MCF 10A (cell line): ENCODE measurements at places on chromosomes 6 and 20. TPM values are rescaled to one million over a fixed set of nuclear protein-coding genes. Genes with fewer than 3 reads are reported as not detected.

Gene TPX2
- total RNA-seq: 45.3 and 79.6 TPM in 2 replicates

Gene ECT2L
- total RNA-seq: not detected in 2 replicates

Gene RPN2
- total RNA-seq: 226 and 259 TPM in 2 replicates

Gene SLC17A9
- 0.07 TPM in 1 of 2 replicates, not detected in the other for total RNA-seq

Gene AK9
- 4.7 and 7.5 TPM in 2 replicates for total RNA-seq

Gene STMND1
- not detected in 2 replicates for total RNA-seq

Gene HIVEP2
- total RNA-seq: 22.5 and 23.6 TPM in 2 replicates

Gene ILRUN
- 49.2 and 50.8 TPM in 2 replicates for total RNA-seq

Gene ERVFRD-1
- total RNA-seq: not detected in 2 replicates

Gene L3MBTL1
- total RNA-seq: 10.5 and 11.4 TPM in 2 replicates

Gene MAN1A1
- total RNA-seq: 1.3 and 1.6 TPM in 2 replicates

Gene ZNF391
- total RNA-seq: 6.2 and 8.3 TPM in 2 replicates

Gene EGFL8
- 3.1 and 6.7 TPM in 2 replicates for total RNA-seq

Gene UBD
- not detected in 2 replicates for total RNA-seq

Gene CLPSL2
- not detected in 2 replicates for total RNA-seq
